ENCODE measurements at places on chromosomes 7 and 10. TPM values are rescaled to one million over a fixed set of nuclear protein-coding genes. Genes with fewer than 3 reads are reported as not detected.

The ELAPOR2 gene
- total RNA-seq: 1.4 TPM

The H2BK1 gene
- not detected for total RNA-seq

The GNAT3 gene
- total RNA-seq: not detected

The GNG11 gene
- total RNA-seq: 4.0 TPM

The H2AZ2 gene
- 85.2 TPM for total RNA-seq

The TMEM184A gene
- total RNA-seq: 1.6 TPM

The AVPI1 gene
- 6.6 TPM for total RNA-seq

The NUTM2A gene
- total RNA-seq: 0.59 TPM

- DNase-seq: no peak
- no peak overlapping the region for H3K27ac ChIP-seq
- H3K4me1 ChIP-seq: peaks cover 5% of the 10 kb centered on the region
Measured at GRCh38 chr7:6256677-6257535, 15.5 kb downstream of the CYTH3 start.

DNA sequence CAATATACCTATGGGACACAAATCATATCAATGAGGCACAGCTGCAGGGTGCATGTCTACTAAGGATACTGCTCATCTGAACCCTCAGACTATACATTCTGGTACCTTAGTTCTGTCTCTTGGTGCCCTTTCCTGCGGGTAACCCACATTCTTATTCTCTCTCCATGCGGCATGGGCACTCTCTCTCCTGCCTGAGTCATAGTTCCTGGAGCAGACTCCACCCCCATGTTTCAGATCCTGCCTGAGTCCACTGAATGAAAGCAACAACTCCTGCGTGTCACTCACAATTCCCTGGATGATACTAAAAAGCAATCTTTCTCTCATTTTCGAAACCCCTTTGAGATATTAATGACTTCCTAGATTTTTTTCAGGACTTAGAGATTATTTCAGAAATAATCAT, 653.1 kb upstream of the C7orf33 start:
- no peak overlapping the region for H3K27ac ChIP-seq
- no peak for DNase-seq
- no peaks in the 10 kb centered on the region for H3K36me3 ChIP-seq
- H3K4me3 ChIP-seq: no peak overlapping the region

GRCh38 chr7:46710927-46711326, 789.9 kb upstream of the IGFBP3 start:
- DNase-seq: no peak
- H3K4me3 ChIP-seq: no peak overlapping the region
- H3K4me1 ChIP-seq: peaks cover 45% of the 10 kb centered on the region

DNA sequence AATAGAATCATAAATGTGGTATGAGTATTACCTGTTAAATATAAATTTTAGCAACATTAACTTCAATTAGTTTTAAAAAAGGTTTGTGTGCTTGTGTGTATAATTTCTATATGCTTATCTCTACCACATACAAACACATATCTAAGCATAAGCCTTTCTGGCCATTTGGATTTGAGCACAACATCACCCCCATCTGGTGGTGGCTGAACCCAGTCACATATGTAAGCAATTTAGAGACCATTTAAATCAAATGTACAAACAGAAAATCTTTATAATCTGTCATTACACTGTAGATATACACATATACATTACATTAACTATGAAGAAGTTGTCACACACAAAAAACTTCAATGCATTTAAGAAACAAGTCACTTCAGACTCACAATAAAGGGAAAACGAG, 31.7 kb downstream of the GPR22 start:
- no peaks in the 10 kb centered on the region for H3K4me1 ChIP-seq

DNA sequence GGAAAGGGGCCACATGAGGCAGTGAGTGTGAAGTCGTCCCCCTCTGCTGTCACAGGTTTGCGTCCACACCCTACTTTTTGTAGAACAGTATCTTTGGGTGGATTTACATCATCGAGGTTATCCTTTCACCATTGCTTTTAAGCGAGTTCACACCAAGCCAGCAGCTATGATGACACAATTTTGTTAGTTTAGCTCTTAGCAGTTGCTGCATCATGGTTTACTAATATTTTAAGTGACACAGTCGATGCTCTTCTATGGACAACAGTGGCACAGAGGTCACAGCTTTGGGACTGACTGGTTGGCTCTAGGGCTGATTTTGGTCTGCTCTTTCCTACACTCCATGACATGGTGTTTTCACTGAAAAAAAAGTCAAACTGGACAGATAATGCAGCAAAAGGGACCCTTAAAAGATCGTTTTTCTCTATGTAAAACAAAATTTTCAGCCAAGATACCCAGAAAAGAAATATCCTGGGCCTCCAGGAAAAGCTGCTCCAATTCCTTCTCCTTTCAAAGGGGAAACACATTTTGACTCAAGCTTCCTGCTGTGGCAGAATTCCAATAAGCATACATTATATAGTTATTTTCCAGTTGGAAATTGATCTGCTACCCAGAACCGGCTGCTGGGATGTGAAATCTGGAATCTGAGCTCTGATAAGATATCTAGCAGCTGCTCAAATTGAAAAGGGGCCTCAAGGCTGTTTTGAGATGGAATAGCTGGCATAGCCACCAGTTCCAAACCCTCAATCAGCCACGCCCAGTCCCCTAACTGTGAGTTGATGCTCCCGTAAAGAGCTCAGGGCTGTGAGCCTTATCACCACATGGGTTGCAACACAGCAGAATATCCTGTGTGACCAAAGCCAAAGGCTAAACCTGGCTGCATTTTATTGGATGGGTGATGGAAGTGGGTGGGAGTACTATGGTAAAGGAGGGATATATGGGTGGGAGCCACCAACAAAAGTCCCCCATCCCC, 114.2 kb downstream of the SMURF1 start:
- H3K27ac ChIP-seq: no peak overlapping the region
- DNase-seq: no peak
- peaks cover 59% of the 10 kb centered on the region for H3K36me3 ChIP-seq
- H3K27me3 ChIP-seq: no peaks in the 10 kb centered on the region
- H3K4me1 ChIP-seq: no peaks in the 10 kb centered on the region

- H3K27me3 ChIP-seq: no peaks in the 10 kb centered on the region
- H3K4me1 ChIP-seq: no peaks in the 10 kb centered on the region
- H3K36me3 ChIP-seq: peaks cover 4% of the 10 kb centered on the region
- no peak overlapping the region for H3K27ac ChIP-seq
Measured at GRCh38 chr7:127870231-127870907, 160.9 kb downstream of the LRRC4 start.

DNA sequence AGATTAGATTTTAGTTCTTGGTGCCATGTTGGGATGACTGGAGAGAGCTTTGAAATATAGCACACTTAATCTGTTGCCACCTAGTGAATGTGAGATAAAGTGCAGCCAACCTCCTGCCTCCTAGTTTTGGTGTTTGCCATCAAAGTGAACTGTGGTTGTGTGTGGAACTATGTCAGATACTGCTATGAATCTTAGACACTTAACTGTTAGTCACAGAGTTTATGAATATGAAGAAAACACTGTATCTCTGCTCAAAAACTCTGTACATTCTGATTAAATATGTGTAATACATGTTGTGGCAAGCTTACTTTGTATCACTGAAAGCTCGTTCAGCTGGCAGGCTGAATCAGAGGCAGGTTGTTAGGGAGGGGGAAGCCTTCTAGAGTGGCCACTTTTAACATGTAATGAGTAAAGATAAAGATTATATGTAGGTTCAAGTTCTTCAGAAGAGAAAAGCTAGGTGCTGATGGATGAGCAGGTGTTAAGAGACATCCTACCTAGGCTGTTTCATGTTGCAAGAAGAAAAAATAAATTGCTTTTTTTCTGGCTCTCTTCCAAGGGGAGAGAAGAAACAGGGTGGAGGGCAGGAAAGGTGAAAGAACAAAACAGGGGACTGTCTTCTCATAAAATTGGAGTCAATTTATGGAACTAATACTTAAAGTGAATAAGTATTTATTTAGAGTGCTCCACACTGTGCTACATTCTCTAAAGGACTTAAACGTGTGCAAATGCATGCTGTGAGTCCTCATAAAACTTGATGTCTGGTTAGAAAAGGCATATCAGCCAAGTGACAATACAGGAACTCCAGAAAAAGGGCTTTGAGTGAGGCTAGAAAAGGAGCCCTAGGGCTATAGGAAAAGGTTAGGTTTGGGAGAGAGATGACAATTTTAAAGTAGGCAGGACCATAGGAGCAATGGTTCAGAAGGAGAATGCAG, 14.1 kb upstream of the LAMB1 start:
- H3K27me3 ChIP-seq: no peaks in the 10 kb centered on the region
- H3K36me3 ChIP-seq: no peaks in the 10 kb centered on the region
- no peak for DNase-seq
- H3K4me3 ChIP-seq: no peak overlapping the region

- no peaks in the 10 kb centered on the region for H3K4me1 ChIP-seq
- no peaks in the 10 kb centered on the region for H3K27me3 ChIP-seq
- no peak overlapping the region for H3K4me3 ChIP-seq
- DNase-seq: no peak
- no peak overlapping the region for H3K27ac ChIP-seq
- H3K36me3 ChIP-seq: no peaks in the 10 kb centered on the region
Measured at GRCh38 chr10:61912981-61913380, 11.5 kb downstream of the ARID5B start.

DNA sequence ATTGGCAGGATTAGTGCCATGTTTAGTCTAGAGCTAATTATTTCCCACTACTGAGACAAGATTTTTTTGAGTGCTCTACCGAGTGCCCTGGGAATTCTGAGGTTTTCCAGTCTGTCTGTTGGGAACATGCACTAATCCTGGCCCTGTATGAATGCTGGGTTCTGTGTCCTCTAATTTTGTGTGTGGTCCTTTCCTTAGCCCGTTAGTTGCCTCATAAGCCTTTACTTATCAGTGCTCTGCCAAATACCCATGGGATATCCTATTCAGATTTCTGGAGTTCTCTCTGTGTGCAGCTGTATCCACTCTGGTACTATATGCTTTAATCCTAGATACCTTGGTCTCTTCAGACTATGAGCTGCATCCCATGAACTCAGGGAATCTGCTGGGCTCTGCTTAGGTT, 13.1 kb downstream of the CSGALNACT2 start:
- H3K27me3 ChIP-seq: no peaks in the 10 kb centered on the region
- no peak overlapping the region for H3K4me3 ChIP-seq
- H3K36me3 ChIP-seq: no peaks in the 10 kb centered on the region
- no peaks in the 10 kb centered on the region for H3K4me1 ChIP-seq

DNA sequence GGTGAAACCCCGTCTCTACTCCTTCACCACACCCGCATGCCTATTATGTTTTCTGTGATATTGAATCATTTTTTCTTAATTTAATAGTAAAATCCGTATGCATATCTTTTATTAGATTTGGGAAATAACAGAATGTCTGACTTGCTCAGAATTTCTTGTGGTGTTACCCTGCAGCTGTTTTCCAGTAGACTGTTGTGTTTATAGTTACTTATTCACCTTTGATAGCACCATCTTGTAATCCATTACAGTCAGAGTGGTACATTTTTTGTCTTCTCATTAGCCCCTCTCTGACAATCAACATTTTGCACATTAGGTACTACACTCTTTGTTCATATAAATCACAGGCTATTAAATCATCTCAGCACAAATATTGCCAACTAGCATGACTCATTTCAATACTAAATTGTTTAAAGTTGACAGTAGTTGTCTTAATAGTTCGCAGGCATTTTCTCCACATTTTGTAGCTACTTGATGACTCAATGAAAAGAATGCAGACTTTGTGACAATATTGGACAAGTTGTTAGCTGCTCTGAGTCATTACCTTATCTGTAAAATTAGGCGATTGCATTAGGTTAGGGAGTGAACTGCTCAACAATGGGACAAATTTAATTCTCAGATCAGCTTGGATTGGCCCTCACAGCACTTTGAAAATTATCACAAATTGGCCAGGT, 17.8 kb upstream of the SLC16A12 start:
- DNase-seq: no peak
- no peaks in the 10 kb centered on the region for H3K36me3 ChIP-seq
- H3K27me3 ChIP-seq: no peaks in the 10 kb centered on the region
- peaks cover 8% of the 10 kb centered on the region for H3K4me1 ChIP-seq

DNA sequence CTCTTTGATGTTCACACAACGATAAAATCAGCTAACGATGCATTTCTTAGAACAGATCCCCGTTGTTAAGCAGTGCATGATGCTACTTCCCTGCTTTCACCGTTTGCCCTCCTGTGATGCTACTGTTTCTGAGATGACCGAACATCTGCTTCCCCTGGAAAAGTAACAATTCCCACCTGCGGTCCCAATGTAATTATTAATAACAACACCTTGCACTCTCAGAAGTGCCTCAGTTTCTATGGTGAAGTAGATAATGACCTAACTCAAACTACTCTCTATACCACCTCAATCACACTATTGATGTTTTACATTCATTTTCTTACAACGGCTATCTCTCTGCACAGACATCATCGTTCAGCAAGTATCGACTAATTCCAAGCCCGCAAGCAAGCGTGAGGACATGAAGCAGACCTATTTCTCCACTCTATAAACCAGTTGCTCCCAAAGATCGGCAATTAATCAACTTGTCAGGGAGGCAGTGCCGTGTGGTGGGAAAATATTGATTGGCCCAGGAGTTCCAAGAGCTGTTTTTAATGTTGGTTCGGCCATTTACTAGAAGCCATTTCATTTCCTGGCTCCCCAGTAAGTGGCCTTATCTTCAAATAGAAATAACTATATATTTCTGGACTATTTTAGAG, 42.7 kb downstream of the FAM107B start:
- peaks cover 10% of the 10 kb centered on the region for H3K4me1 ChIP-seq
- no peak overlapping the region for H3K4me3 ChIP-seq
- H3K36me3 ChIP-seq: no peaks in the 10 kb centered on the region
- no peak for DNase-seq
- no peak overlapping the region for H3K27ac ChIP-seq
- H3K27me3 ChIP-seq: no peaks in the 10 kb centered on the region

GRCh38 chr7:2125931-2126330, 106.8 kb downstream of the MAD1L1 start:
- H3K4me3 ChIP-seq: no peak overlapping the region
- no peak overlapping the region for H3K27ac ChIP-seq
- no peaks in the 10 kb centered on the region for H3K36me3 ChIP-seq
- H3K27me3 ChIP-seq: no peaks in the 10 kb centered on the region

GRCh38 chr10:27646604-27647175, 98.9 kb downstream of the MKX start:
- no peaks in the 10 kb centered on the region for H3K36me3 ChIP-seq
- no peak overlapping the region for H3K27ac ChIP-seq
- H3K4me3 ChIP-seq: no peak overlapping the region
- H3K27me3 ChIP-seq: no peaks in the 10 kb centered on the region
- DNase-seq: no peak
